Activated T-cell treated with anti-CD3 and anti-CD28 coated beads, Interleukin-2, amount 50 U/mL, for 1 hour (primary cell): ENCODE measurements at places on chromosomes 16 and 17.
A peak's percentile ranks its signal among the peaks of the same experiment; 100 is the strongest.

GRCh38 chr17:80838311-80839025 lies 153.2 kb upstream of the CHMP6 start:
- DNase-seq: no peak

GRCh38 chr16:70523743-70524398 lies at the start of gene SF3B3:
SF3B3 (plus strand) TSS chr16:70523816; CDS start chr16:70526657, 2,841 bp downstream.
- DNase-seq: peak; percentile 81

DNA sequence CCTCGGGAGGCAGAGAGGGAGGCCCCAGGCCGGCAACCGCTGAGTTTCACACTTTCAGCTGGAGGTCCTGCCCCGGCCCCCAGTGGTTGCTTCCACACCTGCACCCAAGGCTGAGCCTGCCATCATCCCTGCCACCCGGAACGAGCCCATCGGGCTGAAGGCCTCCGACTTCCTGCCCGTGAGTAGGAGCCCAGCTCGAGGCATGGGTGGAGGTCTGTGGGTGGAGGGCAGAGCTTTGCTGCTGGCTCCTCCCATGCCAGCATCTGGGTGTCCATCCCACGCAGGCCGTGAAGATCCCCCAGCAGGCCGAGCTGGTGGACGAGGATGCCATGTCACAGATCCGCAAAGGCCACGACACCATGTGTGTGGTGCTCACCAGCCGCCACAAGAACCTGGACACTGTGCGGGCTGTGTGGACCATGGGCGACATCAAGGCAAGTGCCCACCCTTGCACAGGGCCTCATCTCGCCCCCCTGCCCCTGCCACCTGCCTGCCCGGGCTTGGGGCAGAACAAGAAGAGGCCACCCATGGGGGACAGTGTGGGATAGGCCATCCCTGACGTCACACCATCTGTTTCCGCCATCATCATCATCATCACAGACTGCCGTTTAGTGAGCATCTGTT lies 19.6 kb downstream of the KATNB1 start:
- DNase-seq: no peak

DNA sequence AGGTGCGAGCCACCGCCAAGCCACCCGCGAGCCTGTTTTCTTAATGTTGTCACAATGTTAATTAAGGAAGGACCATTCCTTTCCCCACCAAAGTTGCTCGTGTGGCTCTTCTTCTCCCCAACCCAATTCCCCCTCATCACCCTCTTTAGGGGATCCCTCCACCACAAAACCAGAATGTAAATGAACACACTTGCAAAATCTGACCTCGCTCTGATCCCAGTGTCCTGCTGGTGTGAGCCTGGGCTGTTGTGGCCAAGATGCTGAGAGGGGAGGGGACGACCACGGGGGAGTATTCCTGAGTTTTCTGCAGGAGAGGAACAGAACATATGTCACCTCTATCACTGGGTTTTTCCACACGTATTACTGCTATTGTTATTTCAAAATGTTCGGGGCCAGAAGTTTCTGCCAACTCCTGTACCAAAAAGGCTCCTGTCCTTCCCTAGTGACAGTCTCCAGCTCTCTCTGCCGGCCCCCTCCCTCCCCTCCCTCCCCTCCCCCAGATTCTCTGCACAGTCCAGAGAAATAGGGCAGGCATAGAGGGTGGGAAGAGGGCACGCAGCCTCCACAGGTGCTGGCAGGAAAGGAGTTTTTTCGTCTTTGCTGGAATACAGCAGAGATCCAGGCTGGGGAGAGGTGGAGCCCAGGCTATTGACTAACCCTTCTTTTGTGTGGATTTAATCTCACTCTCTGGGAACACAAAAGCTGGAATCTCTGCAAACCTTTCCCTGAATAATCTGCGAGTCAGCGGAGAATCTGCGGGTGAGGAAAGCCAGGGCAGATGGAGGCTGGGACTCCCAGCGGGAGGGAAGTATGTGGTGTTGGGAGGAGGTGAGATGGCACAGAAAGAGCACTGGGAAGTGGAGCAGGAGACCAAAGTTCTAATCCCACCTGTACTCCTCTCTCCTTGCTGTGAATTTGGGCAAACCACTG lies 4.5 kb upstream of the CA4 start:
- DNase-seq: no peak

DNA sequence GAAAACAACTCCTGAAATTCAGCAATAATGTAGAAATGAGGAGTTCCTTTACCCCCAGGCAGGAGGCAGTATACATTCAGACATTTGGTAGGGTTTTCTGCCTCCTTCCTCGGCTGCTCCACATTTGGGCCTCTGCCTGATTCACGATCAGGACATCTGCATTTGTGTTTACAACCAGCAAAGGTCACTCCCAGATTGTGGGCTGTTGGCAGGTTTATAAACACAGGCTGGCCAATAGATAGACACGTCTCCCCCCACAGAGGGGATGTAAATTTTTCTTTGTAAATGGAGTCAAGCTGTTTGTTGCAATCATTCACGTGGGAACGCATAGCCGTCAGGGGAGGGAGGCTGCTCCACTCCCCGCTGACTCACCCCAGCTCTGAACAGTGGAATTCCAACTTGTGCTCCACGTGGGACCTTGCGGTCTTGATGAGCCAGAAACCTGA lies 252.1 kb upstream of the N4BP1 start:
- DNase-seq: no peak

DNA sequence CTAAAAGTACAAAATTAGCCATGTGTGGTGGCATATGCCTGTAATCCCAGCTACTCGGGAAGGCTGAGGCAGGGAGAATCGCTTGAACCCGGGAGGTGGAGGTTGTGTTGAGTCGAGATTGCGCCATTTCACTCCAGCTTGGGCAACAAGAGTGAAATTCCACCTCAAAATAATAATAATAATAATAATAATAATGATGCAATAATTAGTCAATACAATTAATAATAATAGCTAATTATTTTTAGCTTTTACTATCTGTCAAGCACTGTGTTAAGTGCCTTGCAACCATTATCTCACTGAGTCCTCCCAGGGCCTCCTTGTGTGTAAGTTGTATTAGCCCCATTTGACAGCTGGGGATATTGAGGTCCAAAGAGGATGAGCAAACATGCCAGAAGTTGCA lies 14.3 kb upstream of the HS3ST3A1 start:
- no peak for DNase-seq

DNA sequence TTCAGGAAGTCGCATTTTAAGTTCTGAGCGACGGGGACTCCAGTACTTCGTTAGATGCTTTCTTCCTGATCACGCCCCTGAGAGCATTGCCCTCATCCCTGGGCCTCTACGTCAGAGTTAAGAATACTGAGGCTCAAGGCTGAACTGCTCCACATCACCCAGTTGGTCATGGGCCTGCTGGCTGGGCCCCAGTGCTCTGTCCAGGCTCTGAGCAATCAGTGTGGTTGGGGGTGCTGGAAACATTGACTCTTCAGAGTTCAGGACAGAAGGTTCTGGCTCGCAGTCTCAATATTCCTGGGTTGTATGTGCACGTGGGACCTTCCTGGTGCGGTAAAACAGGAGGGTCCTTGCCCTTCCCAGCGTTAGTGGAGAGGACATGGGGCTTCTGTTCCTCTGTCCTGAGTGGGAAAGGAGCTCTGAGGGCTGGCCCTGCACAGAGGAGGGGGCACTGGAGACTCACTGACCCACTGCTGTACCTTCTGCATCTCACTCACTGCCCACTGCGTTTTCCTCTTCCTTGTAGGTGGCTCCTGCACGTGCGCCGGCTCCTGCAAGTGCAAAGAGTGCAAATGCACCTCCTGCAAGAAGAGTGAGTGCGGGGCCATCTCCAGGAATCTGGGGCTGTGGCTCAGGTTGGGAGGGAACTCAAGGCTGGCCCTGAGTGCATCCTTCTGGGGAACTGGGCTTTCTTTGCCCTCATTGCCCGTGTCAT lies 518 bp downstream of the MT1E start:
- DNase-seq: no peak

- DNase-seq: no peak
Observed at GRCh38 chr16:58217311-58217925, 19.5 kb upstream of the CSNK2A2 start.

GRCh38 chr17:3913531-3914311 lies 2.5 kb downstream of the P2RX1 start:
- peak; percentile 85 for DNase-seq

DNA sequence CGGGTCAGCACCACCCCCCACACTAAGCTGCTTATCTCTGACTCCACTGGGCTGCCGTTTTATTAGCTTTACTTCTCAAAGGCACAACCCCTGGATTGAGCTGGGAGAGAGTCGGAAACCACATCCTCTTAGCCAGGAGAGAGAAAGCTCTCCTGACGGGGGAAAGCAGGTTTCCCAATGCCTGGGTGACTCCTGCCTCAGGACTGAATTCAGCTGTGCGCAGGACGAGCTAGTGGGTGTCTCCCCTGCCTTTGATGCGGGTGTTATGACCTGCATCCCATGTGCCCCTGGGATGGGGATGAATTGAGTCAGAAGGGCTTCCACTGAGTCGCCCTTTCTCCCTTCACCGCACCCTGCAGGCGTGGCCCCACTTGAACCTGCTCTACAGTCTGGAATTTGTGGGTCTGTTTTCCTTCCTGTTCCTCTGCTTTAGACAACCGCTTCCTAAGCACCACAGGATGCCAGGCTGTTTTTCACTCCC lies 819.2 kb upstream of the EEF2KMT start:
- DNase-seq: no peak
